CD8-positive, alpha-beta memory T cell (primary cell): ENCODE measurements at places on chromosomes 7 and 10.

GRCh38 chr7:5824297-5824610 lies 42.8 kb upstream of the RNF216 start:
- peak; percentile 75 for DNase-seq

DNA sequence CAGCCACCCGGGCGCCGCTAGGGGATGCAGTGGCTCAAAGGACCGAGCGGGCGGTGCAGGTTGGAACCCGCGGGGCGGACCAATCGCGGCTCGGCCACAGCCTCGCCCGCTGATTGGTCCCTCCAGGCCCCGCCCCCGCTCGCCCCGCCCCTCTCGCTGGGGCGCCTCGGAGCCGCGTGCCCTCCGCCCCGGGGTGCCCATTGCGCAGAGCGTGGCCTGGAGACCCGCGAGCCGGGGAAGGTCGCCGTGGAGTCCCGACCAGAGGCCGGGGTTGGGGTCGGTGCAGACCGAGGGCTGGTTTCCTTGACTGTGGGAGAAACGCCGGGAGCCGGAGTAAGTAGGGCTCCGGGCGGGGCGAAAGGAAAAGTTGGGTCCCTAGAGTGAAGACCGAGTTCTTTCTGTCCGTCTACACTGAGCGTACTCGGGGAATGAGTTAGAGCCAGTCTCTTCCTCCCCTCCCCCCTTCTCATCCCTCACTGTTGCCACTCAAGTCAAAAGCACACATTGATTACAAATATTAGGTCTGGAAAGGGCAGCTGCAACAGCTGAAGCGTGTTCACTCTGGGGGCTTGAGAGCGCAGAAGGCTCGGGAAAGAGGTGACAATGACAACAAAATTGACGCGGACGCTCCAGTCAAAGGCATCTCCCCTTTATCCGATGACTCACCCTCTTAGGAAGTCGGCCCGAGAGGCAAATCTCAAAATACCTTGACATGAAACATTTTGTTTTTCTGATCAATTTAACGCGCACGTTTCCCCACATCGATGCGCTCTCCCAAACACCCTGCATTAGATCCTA lies 843 bp upstream of the GATA3 start:
- peak; percentile 88 for DNase-seq

GRCh38 chr7:2070151-2070763 lies 162.5 kb downstream of the MAD1L1 start:
- no peak for DNase-seq

DNA sequence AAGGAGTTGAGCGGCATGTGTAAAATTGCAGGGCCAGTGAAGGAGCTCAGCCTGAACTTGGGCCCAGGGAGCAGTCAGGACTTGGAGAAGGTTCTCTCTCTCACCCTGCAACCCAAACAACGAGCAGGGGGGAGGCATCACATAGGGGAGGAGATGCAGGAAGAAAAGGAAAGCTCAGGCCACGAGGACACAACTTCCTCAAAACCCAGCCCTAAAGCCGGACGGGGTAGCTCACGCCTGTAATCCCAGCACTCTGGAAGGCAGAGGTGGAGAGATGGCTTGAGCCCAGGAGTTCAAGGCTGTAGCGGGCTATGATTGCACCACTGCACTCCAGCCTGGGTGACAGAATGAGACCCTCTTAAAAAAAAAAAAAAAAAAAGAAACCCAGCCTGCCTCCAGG lies 629.1 kb downstream of the PARD3 start:
- DNase-seq, result no peak

DNA sequence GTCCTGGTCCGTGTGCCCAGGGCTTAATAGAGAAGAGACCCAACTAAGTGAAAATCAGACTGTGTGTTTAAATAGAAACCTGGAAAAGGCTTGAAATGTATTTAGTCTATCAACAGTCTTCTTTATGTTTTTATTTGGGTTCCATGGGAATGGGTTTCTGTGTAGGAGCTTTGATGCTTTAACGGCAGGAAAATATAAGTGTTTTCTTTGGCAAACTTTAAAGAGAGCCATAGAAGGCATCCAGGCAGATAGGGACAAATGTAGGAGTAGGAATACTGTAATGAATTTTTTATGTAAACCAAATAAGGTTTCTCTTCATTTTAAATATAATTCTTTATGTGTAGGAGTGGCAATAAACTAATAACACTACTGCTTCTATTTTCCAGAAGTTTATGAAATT lies 989.0 kb downstream of the GATA3 start:
- DNase-seq, result no peak

DNA sequence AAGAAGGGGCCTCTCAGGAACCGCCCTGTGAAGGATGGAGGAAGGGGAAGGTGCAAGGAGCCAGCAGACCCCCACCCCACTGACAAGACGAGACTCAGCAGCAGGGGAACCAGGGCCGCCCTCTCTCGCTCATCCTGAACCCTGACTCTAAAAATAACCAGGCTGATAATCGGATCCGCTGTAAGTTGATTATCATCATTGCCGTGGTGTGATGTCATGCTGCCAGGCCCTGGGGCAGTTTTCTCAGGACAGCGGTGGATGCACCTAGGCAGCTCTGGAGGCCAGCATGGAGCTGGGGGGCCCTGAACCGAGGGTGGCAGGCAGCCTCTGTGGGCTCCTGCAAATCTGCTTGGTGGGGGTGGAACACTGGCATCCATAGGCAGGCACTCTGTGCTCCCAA lies 7.9 kb downstream of the RET start:
- no peak for DNase-seq

- DNase-seq, result no peak
Observed at GRCh38 chr10:29332061-29332760, 43.3 kb downstream of the LYZL1 start.

DNA sequence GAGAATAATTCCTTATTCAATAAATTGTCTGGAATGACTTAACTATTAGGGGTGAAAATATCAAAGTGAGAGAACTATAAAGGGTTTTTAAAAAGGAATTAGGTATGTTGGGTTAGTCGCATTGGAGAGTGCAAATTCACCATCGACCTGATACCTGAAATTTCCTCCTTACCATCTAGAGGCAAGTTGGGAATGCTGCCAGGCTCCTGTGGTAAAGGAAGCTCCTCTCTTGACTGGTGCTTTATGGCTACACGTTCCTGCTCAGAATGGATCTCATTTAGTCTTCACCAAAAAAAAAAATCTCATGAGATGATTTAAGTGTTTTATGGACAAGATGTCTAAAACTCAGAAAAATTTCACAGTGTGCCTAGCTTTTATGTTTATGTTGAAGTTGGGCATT lies 129.8 kb downstream of the EGFR start:
- no peak for DNase-seq

GRCh38 chr10:4050061-4050460 lies 265.1 kb upstream of the KLF6 start:
- no peak for DNase-seq

GRCh38 chr10:81963606-81964005 lies 88.6 kb downstream of the NRG3 start:
- DNase-seq, result no peak

DNA sequence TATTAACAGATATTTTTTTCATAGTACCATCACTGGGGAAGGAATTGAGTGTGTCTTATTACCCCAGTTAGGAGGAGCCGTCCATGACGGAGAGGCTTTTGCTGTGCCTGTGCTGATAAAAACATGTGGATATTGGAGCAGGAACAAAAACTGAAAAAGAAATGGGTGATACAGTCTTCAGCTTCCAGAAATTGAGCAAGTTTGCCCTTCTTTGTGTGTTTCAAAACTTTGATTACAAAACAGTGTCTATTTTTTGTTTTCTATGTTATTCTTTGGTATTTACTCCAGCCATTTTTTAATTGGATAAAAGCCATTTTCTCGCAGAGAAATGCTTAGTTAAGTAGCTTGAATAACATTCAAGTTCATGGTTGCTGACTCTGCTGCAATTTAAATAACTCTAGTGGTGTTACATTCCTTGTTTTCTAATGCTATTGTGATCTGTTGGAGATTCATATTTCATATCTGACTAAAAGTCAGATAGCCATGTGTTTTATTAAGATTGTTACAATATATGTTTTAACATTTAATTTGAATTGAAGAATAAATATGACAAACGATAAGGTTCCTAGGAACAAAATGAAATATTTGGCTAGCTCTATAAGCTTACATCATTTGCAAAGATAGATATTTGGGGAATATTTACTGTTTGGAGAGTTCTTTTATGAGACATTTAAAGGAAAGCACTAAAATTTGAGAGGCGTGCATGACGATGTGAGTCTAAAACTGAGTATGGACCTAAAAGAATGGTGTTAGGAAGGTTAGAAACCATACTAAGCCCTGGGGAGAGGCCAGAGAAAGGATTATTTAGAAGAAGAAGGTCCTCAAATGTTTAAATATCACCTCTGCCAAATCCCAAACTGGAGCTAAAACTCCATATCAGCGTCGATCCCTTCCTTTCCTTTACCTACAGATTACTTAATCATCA lies 747.3 kb upstream of the CELF2 start:
- no peak for DNase-seq

- DNase-seq, result no peak
Observed at GRCh38 chr10:101817337-101818118, 716 bp downstream of the OGA start.

- no peak for DNase-seq
Observed at GRCh38 chr10:132609211-132609610, 71.6 kb downstream of the INPP5A start.

DNA sequence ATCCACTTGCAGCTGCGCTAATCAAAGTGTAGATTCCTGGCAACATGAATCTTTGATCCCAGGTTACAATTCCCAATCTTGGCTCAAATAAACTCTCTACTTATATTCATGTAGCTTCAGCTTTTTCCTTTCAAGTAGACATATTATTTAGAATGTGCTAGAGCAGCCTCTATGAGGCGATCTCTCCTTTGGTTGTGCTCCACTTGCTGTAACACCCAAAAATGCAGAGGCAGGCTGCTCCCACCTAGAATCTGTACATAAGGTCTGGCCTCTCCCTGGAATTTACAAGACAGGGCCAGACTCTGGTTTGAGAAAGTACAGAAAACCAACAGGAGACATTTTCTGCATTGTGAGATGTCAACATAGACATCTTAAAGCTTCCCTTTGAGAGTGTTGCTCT lies 23.1 kb downstream of the ZNF107 start:
- DNase-seq, result no peak

DNA sequence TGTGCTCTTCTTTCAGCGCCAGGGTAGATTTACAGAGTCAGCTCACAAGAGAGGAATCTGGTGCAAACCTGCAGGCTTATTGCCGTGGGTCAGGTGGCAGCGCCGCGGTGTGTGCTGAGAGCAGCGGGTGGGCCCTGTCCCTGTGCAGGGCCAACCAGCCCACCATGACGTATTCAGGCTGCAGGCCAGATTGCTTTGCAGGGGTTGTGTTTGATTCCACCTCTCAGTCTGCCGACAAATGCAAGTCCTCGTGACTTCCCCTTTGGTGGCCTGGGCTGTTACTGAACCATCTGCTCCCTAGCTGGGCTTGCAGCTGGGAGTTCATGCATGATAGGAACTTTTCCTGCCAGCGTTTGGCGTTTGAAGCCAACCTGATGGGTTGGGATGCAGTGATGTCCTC lies 66.7 kb upstream of the LEP start:
- no peak for DNase-seq

- no peak for DNase-seq
Observed at GRCh38 chr7:128833148-128833945, 3.1 kb downstream of the FLNC start.

DNA sequence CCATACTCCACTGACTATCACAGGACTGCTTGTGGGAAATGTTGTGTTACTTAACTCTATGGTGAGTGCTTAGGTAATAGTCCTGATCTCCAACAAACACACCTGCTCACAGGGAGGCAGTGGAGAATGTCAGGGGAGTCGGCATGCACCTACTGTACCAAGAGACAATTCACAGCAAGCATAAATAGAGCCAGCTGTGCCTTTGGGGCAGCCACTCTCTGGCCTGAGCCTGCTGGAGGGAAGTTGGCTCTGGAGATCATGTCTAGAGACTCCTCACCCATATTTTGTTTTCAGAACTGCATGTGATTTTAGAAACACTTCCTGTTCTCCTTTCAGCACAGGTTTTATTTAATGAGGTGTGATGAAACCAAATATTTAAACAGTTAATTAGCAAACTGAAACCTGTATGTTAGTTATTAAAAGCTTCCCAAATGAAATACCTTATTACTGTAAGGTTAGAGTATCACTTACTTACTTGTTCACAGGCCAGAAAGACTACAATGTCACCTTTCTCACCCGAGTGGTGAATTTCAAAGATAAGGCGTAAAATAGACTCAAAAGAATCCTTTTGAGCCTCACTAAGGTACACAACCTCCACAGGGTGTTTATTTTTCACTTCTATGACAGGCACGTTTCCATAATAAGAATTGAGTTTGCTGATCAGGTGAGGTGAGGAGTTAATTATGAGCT lies 21.8 kb downstream of the DHX32 start:
- DNase-seq, result no peak

GRCh38 chr7:8113184-8113583 lies 144.6 kb downstream of the GLCCI1 start:
- DNase-seq, result no peak

GRCh38 chr7:94272821-94273583 lies 121.7 kb upstream of the COL1A2 start:
- DNase-seq, result no peak

DNA sequence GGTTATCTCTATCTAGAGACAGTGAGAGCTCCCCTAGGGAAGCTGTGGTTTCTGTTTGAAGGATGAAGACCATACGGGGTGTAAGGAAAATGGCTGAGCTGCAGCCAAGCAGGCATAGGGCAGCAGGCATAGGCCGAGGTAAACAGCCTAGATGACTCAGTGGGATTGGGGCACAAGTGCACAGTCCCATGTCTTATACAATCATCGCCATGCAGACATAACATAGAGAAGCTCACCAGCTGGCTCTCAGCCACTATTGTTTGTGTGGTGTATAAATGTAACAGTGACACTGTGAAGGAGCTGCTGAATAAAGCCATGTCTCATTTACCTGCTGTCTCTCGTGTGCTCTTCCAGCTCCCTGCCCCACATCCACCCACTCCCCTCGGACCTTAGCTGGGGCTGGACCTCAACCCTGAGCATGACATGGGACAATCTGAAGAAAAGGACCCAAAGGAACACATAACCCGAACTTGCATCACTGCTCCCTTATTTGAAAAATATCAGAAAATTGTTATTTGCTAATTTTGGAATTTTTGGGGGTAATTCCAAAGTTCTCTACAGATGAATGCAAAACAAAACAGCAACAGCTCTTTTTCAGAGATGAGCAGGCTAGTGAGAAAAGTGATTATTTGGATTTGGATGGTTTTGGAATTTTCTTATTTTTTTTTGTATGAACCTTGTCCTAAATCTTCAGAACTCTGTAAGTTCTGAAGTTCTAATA lies 582.7 kb downstream of the REEP3 start:
- DNase-seq, result no peak

DNA sequence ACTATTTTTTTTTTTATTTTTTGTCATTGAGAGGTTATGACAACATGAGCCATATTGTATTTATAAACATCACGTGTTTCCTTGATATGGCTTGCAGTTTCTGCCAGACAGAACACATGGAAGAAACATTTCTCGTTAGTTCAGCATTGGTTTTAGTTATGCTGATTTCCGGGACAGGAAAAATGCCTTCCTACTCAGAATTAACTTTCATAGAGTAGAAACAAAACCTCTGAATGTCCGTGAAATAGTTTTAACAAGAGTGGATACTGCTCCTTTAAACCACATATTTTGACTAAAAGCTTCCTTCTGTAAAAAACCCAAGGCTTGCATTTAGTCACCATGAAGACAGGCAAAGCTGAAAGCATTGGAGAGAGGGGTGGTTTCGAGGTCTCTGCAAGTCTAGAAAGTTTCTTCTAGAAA lies 240.4 kb downstream of the KIAA1217 start:
- no peak for DNase-seq

GRCh38 chr10:78190051-78190825 lies 156.6 kb downstream of the RPS24 start:
- no peak for DNase-seq
